ENCODE measurements at places on chromosomes 16 and 17. TPM values are rescaled to one million over a fixed set of nuclear protein-coding genes. Genes with fewer than 3 reads are reported as not detected.

DNA sequence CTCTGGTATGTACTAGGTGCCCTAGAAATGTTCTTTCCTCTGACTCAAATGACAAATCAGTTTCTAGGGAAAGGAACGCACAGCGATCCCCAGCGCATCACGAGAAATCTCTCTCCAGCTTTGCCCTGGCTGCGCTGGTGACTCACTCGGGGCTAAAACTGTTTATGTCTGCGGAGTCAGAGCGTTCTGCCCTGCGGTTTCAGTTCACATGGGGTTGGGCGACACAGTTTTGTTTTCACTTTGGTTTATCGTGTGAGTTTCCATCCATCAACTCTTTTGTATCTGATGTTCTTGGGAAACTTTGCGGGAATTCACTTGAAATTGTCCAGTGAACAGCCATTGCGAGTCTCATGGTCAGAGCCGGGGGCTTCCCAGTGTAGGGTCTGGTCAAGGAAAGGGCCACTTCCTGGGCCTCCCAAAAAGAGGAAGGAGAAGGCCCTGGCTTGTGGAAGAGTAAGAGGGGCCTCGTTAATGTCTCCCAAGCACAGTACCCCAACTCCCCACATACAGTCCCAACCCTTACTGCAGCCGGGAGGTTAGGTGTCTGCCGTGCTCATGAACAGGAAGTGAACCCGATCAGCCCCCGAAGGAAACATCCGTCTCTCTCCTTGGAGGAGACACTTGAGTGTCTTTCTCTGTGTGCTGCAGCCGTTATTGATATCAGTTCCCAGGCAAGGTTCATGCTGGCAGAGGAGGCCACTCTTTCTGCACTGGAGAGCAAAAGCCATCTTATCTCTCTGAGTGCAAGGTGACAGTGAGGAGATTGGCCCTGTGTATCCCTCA lies 643.2 kb downstream of the WWOX start:
- DNase-seq: no peak

DNA sequence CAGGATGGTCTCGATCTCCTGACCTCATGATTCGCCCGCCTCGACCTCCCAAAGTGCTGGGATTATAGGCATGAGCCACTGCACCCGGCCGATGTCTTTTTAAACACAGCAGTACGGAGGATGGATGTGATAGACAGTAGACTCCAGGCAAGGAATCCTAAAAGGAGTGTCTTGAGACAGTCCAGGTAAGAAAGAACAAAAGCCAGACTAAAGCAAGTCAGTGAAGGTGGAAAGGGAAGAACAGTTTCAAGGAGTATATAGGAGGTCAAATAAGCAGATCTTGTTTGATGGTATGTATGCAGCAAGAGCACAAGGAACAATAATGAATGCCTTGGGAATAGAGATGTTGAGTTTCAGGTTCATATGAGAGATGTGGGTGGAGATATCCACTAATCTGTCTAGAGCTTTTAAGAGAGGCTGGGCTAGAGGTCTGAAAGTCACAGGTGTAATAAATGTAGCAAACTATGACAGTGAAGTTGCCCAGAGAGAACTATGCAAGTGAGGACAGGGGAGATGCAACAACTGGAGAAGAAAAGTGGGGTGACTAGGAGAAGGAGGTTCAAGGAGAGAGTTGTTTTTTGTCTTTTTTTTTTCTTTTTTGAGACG lies 4.5 kb downstream of the TUBD1 start:
- DNase-seq: no peak

DNA sequence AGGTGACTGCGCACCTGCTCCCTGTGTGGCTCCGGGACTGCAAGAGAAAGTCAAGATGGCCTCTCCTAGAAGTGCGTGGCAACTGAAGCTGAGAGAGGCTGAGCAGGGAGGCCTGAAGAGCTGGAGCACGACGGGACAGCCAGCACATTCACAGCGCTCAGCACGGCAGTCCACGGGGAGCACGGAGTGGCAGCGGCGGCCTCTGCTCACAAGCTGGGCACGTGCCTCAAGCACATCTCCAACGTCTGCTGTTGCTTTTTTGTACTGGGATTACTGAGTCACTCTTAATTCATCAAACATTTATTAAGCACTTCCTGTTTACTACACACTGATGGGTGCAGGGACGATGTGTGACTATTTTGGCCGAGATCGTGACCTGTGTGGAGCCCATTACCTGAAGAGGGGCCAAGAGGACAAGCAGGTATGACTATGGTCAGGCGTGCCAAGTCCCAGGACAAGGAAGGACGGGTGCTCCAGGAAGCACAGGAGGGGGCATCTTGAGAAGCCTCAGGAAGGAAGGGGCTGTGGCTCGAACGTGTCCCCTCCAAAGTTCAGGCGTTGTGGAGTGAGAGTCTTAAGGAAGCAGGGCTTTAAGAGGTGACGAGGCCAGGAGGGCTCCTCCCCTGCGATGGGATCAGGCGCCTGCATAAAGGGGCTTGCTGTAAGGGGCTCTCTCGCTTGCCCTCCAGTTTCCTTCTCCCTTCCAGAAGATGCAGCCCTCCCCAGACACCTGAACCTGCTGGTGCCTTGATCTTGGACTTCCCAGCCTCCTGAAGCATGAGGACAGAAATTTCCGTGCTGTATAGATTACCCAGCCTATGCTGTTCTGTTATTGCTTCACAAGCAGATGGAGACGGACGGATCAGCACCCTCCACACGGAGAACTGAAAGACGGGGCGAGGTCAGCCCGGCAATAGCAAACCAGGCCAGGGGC lies 105.8 kb downstream of the ADCY9 start:
- no peak for DNase-seq

- DNase-seq: no peak
Observed at GRCh38 chr17:27579304-27579703, 51.7 kb upstream of the LGALS9 start.

GRCh38 chr17:1244606-1245012 lies 25.6 kb upstream of the BHLHA9 start:
- DNase-seq: no peak

DNA sequence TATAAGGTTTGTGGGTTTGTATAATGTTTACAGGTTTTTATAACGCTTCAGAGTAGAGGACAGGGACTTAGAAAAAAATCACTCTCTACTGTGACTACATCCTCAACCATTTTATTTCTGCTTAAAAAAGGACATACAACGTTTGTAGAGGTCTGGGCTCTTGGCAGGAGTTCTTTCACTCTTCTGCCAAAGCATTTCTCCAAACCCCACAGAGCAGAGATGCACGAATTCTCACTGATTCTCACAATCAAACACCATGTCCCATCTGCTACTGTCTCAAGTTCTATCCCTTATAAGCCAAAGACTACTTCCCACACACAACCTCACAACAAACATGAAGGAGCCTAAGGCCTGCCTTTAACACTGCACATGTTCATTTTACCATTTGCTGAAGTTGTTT lies 7.0 kb upstream of the ANKFY1 start:
- no peak for DNase-seq

- no peak for DNase-seq
Observed at GRCh38 chr17:28492352-28493310, 13.5 kb upstream of the FOXN1 start.

DNA sequence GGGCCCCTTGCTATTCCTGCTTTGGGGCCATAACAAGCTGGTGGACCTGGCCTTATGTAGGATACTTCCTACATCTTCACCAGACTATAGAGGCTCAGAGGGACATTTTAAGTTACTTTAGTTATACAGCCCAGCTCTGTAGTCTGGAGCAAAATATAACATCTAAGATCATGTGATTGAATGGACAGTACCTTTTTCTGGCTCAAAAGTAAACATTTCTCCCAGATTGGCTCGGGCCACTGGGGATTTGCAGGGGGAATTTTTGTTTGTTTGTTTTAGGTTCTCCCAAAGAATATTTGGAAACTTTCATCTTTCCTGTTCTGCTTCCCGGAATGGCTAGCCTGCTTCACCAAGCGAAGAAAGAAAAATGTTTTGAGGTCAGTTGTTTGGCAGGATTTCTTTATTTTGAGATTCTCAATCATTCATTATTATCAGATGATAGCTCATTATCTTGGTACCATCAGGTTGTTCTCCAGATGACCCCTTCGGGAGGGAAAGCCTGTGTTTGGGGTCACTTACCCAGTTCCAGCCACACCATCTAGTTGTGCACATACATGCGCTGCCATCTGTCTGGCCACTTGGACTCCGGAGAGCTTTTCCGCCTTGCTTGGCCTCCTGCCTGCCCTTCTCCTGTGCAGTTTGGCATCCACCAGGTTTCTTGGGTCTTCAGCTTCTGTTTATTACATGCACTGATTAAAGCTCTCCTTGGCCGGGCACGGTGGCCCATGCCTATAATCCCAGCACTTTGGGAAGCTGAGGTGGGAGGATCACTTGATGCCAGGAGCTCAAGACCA lies 17.2 kb downstream of the IQCK start:
- DNase-seq: no peak

USP31 gene
- total RNA-seq: 40.7 TPM

ACE gene
- 2.6 TPM for total RNA-seq

NPIPB9 gene
- 6.6 TPM for total RNA-seq

Data from breast epithelium (tissue), 4 donors.